ENCODE measurements at places on chromosomes 11 and 22. TPM values are rescaled to one million over a fixed set of nuclear protein-coding genes. Genes with fewer than 3 reads are reported as not detected.

The AMPD3 gene
- total RNA-seq = 5.8 TPM

The OR2AT4 gene
- not detected for total RNA-seq

The ZDHHC8 gene
- 46.3 TPM for total RNA-seq

The TRIM49 gene
- total RNA-seq = not detected

The NUDT22 gene
- 50.8 TPM for total RNA-seq

The ANGPTL5 gene
- total RNA-seq = not detected

The C11orf97 gene
- not detected for total RNA-seq

The OR5A1 gene
- total RNA-seq = not detected

The IRAG1 gene
- total RNA-seq = 69.0 TPM

The HBG1 gene
- total RNA-seq = not detected

The MAPK8IP2 gene
- total RNA-seq = 0.07 TPM

The OR5AP2 gene
- total RNA-seq = not detected

The BMAL1 gene
- 9.7 TPM for total RNA-seq

The PKP3 gene
- 0.56 TPM for total RNA-seq

The GLYAT gene
- not detected for total RNA-seq

The YPEL4 gene
- total RNA-seq = 1.8 TPM

The PLEKHA7 gene
- 0.39 TPM for total RNA-seq

The DUSP8 gene
- total RNA-seq = 1.2 TPM

The CNGA4 gene
- 0.17 TPM for total RNA-seq

The SEPTIN3 gene
- total RNA-seq = 0.30 TPM

The GAL gene
- total RNA-seq = 0.13 TPM

The KREMEN1 gene
- 6.5 TPM for total RNA-seq

The KCNE3 gene
- 2.6 TPM for total RNA-seq

The CD44 gene
- total RNA-seq = 450 TPM

The LMO2 gene
- total RNA-seq = 12.4 TPM

The MMP10 gene
- 5.1 TPM for total RNA-seq

The OR2AG2 gene
- 0.10 TPM for total RNA-seq

The MLC1 gene
- 0.43 TPM for total RNA-seq

The MMP11 gene
- total RNA-seq = 37.1 TPM

The ALDH3B1 gene
- 25.6 TPM for total RNA-seq

The VPREB1 gene
- not detected for total RNA-seq

The ACR gene
- not detected for total RNA-seq

The RASD2 gene
- 0.65 TPM for total RNA-seq

The PHETA2 gene
- total RNA-seq = 27.2 TPM

The OR51B4 gene
- 0.20 TPM for total RNA-seq

The MRPL40 gene
- 23.5 TPM for total RNA-seq

The CEND1 gene
- 0.56 TPM for total RNA-seq

The OR8D1 gene
- not detected for total RNA-seq

The SUN2 gene
- 142 TPM for total RNA-seq

The HINFP gene
- 17.1 TPM for total RNA-seq

The MADD gene
- 18.5 TPM for total RNA-seq

The OR10A3 gene
- total RNA-seq = 0.07 TPM

The TNNT3 gene
- 0.33 TPM for total RNA-seq

The RTN4RL2 gene
- total RNA-seq = 0.13 TPM
